Motor neuron (in vitro differentiated cells): ENCODE measurements at places on chromosomes 5 and 9. TPM values are rescaled to one million over a fixed set of nuclear protein-coding genes. Genes with fewer than 3 reads are reported as not detected.

GRCh38 chr9:122248448-122248865 lies 16.2 kb downstream of the RBM18 start:
- no peak for ATAC-seq

- peak; percentile 75 for ATAC-seq
Observed at GRCh38 chr9:109411798-109412352, 86.2 kb downstream of the PTPN3 start.

DNA sequence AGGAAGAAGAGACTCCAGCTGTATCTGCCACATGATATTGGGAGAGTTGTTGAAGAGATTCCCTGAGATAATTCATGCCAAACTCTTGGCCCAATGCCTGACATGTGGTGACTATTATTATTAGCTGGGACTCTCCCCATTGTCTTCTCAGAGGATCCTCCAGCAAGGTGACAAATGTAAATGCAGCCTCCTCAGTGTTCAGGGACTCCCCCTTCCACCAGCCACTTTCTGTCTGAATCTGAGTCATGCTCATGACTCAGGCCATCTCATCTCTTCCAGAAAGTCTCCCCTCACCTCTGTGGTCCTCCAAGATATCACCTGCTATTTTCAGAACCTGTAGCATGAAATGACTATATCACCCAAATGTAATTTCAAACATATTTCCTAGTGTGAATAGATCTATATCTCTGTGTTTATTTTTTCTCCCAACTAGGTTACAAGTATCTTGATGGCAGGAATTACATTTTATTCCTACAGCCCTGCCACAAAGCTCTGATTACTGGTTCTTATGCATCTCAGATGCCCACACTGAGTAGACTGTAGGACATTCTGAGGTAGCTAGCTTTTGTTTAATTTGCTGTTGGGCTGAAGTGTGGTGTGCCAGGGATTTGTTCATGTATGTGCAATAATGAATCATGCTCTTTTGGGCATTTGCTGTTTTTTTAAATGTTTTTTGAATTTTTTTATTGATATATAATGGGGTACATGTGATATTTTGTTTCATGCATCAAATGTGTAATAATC lies 126.6 kb upstream of the IL12B start:
- peak; percentile 66 for ATAC-seq

DNA sequence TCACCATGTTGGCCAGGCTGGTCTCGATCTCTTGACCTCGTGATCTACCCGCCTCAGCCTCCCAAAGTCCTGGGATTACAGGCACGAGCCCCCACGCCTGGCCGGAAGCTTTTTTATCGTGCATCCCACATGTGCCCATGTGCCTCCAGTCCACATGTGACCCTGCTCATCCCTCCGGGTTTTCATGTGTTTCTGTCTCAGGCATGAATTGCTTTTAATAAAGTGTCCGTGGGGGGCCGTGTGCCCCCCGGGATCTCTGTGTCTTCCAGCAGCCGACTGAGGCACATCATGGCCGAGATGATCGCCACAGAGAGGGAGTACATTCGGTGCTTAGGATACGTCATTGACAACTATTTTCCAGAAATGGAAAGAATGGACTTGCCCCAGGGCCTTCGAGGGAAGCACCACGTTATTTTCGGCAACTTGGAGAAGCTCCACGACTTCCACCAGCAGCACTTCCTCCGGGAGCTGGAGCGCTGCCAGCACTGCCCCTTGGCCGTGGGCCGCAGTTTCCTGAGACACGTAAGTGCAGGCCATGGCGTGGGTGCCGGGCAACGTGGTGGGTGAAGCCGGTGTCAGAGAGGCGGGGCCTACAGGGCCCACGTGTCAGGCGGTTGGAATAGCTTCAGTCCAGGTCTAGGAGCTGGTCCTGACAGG lies 22.1 kb upstream of the LRRC14B start:
- ATAC-seq, result no peak

Gene ANKRD34B
- total RNA-seq, result 0.10 TPM in 1 of 2 replicates, not detected in the other

Gene PDGFRB
- total RNA-seq, result 7.5 and 8.2 TPM in 2 replicates

Gene EQTN
- total RNA-seq, result 1.7 TPM in 1 of 2 replicates, not detected in the other

Gene MACIR
- 17.1 and 17.7 TPM in 2 replicates for total RNA-seq
